Chondrocyte (in vitro differentiated cells): ENCODE measurements at places on chromosomes 5 and 9. TPM values are rescaled to one million over a fixed set of nuclear protein-coding genes. Genes with fewer than 3 reads are reported as not detected.

DNA sequence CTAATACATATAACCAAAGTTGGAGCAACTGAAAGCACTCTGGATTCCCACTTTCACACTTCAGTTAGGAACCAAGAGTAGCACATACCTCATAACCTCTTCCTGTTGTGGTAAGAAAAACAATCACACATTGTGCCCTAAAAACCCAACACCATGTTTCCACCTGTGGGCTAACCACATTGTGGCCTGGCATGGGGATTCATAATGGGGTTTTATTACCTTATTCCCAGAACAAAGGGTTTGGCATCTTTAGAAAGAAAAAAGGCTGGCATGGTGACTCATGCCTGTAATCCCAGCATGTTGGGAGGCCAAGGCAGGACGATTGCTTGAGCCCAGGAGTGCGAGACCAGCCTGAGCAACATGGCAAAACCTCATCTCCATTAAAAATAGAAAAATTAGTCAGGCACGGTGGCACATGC lies 60.6 kb downstream of the HSD17B3 start:
- peaks cover 8% of the 10 kb centered on the region for H3K27me3 ChIP-seq
- no peak overlapping the region for H3K27ac ChIP-seq
- H3K4me3 ChIP-seq, result no peak overlapping the region
- no peaks in the 10 kb centered on the region for H3K36me3 ChIP-seq
- no peak for DNase-seq

- H3K4me1 ChIP-seq, result peaks cover 53% of the 10 kb centered on the region
- H3K36me3 ChIP-seq, result peaks cover 2% of the 10 kb centered on the region
- H3K27me3 ChIP-seq, result no peaks in the 10 kb centered on the region
Measured at GRCh38 chr9:109477258-109478050, 20.7 kb downstream of the PTPN3 start.

Gene PCDHB9
- 3.1 to 4.8 TPM (median 3.7 TPM) in 3 replicates for total RNA-seq

DNA sequence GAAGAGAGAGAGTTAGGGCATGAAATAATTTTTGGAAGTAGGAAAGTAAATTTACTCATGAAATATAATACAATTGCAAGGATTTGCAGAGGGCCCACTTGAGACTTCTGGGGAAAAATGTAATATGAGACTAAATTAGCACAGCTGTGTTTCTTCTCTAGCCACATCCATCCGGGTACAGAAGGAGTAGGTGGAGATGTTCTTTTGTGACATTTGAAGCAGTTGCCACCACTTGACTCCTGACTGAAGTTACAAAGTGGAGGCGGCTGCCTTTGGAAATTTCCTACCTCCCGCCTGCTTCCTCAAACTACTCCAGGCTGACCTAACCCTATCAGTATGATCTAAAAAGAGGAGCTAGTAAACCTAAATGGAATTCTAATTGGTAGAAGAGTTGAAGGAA lies 58.1 kb upstream of the SHISAL2B start:
- H3K36me3 ChIP-seq, result no peaks in the 10 kb centered on the region
- H3K4me1 ChIP-seq, result no peaks in the 10 kb centered on the region
- peaks cover 13% of the 10 kb centered on the region for H3K27me3 ChIP-seq
- H3K27ac ChIP-seq, result peak overlapping the region; percentile 62
- H3K4me3 ChIP-seq, result no peak overlapping the region

DNA sequence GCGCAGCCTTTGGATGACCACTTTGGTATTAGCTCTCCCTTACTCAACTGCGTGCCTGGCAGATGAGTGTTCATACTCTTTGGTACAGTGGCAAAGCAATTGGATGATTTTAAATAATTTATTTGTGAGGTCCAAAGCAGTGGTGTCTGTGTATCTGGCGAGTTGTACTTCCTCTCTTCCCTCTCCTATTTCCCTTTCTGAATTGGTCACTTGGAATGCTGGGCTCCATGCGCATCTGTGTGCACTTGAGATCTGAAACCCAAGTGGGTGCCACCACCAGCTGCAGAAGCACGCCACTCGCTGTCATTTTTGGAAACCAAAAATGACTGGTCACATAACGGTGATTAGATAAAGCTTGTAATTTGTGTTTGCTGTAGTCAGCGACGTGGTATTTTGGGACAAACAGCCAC lies 386.0 kb upstream of the KLF4 start:
- no peak overlapping the region for H3K4me3 ChIP-seq
- no peak overlapping the region for H3K27ac ChIP-seq
- H3K4me1 ChIP-seq, result peaks cover 17% of the 10 kb centered on the region
- no peaks in the 10 kb centered on the region for H3K36me3 ChIP-seq
- H3K27me3 ChIP-seq, result peaks cover 1% of the 10 kb centered on the region

DNA sequence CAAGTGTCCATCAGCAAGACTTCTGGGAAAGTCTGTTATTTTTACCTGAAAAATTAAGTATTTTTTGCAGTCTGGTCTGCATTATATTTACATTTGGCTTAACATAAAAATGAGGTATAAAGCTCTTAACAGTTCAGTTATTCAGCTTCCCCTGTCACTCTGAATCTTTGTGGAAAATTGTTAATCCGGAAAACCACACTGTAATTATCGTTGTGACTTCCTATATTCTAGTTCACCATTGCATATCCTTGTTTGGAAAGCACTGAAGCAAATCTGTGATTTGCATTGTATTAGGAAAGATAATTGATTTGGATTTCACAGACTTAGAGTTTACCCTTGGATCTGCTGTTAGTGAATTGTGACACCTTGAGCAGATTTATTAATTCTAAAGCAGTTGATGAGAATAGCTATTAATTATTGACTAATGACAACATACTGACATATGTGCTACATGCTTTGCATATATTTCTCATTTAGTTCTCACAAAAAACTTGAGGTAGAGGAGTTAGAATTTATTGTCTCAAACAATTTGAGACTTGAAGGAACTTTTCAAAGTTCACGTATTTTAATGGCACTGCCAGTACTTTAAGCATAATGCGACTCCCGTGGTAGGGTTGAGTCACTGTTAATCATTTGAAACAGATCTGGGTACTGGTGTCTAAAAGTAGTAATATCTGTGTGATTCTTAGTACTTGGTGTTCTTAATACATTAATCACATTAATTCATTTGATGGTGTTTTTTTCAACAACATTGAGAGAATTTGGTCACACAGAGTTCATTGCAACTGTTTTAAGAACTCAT lies 71.8 kb upstream of the LRRC70 start:
- DNase-seq, result no peak
- no peak overlapping the region for H3K4me3 ChIP-seq
- H3K4me1 ChIP-seq, result no peaks in the 10 kb centered on the region

DNA sequence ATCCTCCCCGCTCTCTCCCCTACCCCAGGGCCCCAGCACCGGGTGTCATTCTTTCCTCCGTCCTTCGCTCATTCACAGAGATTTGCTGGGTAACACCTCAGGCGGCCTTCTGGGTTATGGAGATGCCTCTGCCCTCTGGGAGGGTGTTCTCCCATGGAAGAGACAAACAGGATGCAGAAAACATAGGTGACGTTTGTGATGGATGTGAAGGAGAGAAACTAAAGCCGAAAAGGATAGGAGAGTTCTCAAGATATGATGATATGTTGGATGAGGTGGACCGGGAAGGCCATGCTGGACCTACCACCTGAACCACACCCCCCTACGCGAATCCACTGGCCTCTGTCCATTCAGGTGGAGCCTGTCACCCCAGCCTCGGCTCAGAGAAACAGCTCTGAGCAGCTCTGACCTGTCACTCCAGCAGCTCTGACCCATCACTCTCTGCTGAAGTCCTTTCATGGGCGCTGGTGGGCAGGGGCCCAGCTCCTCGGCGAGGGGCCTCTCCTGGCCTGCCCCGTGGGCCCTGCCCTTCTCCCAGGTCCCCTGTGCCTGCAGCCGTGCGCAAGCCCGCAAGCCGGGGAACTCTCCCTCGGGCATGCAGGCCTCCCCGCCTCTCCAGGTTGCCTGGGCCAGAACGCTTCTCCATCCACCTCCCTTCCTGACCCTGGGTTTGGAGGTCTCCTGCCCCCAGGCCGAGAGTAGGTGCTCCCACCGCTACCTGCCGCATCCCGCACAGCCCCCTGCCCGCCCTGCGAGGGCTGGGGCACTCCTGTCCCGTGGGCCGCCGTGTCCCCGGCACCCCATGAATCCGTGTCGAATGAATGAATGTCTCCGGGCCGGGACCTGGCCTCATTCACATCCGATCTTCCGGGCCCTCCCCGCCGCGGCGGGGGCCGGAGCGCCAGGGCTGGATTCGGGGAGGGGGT lies 717 bp upstream of the NCS1 start:
- H3K4me1 ChIP-seq, result peaks cover 17% of the 10 kb centered on the region
- H3K36me3 ChIP-seq, result no peaks in the 10 kb centered on the region
- no peak overlapping the region for H3K27ac ChIP-seq
- DNase-seq, result peak; percentile 91
- H3K27me3 ChIP-seq, result no peaks in the 10 kb centered on the region
- H3K4me3 ChIP-seq, result peak overlapping the region; percentile 59

DNA sequence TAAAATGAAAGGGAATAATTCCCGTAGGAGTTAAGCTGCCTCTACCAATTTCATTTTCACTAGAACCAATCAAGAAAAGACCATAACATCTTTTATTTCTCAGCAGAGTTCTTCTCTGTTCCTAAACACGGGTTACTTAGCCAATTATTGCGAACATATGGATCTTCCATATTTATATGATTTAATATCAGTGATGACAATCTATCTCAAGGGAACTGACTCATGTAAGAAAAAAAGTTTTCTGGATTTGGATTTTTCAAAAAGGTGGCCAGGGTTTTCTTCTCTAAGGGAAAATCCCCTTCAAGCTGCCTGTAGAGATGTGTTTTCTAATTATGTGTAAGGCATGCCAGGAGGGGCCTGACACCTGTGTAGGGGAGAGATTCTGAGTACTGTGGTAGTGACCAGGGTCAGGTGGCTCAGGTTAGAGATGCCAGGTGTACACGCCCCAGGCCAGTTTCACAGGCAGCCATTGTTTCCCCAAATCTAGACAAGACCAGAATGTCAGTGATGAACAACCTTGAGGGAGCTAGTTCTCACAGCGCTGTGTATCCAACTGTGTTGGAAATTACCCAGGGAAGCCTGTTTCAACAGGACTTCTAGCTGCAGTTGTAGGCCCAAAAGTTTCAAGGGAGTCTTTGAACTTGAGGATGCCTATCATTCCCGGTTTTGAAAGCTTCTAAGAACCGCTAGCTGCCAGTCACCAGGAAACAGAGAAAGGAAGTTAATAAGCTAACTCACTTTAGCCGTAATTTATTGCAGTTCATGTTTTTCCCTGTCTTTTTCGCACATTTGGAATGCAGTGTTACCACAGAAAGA lies 572.5 kb upstream of the RGMB start:
- H3K4me3 ChIP-seq, result no peak overlapping the region
- no peaks in the 10 kb centered on the region for H3K36me3 ChIP-seq
- DNase-seq, result no peak
- H3K27me3 ChIP-seq, result no peaks in the 10 kb centered on the region

- H3K27me3 ChIP-seq, result no peaks in the 10 kb centered on the region
- no peak overlapping the region for H3K27ac ChIP-seq
- no peak for DNase-seq
- H3K36me3 ChIP-seq, result no peaks in the 10 kb centered on the region
- H3K4me1 ChIP-seq, result peaks cover 19% of the 10 kb centered on the region
Measured at GRCh38 chr9:78680196-78680595, 383.3 kb downstream of the PSAT1 start.

Gene GRIA1
- 0.55 to 13.9 TPM (median 0.77 TPM) in 3 replicates for total RNA-seq

Gene OR1B1
- not detected in 3 replicates for total RNA-seq

Gene SETD9
- total RNA-seq, result 8.5 to 11.2 TPM (median 8.7 TPM) in 3 replicates

DNA sequence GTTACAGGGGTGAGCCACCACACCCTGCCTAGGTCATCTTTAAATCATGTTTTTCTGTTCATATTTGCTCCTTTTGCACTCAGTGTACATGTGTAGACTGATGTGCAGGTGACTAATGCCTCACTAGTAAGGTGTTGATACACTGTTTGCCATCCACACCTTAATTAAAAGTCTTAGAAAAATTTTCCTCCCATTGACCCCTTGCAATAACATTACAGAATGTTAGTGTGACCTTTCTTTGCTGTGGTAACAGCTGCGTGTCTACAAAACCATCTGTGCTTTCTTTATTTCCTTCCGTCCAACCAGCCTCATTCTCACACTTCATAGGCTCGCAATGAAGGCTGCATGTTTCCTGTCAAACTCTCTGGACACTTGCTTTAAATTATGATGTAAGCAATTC lies 6.6 kb upstream of the CEMIP2 start:
- H3K4me1 ChIP-seq, result no peaks in the 10 kb centered on the region
- no peak overlapping the region for H3K27ac ChIP-seq
- H3K27me3 ChIP-seq, result peaks cover 1% of the 10 kb centered on the region
- no peak for DNase-seq

- no peaks in the 10 kb centered on the region for H3K36me3 ChIP-seq
- H3K4me1 ChIP-seq, result no peaks in the 10 kb centered on the region
- no peaks in the 10 kb centered on the region for H3K27me3 ChIP-seq
- H3K27ac ChIP-seq, result no peak overlapping the region
- no peak overlapping the region for H3K4me3 ChIP-seq
Measured at GRCh38 chr5:126280846-126281245, 142.4 kb upstream of the GRAMD2B start.
